ENCODE measurements at places on chromosomes 7 and 10.
A peak's percentile ranks its signal among the peaks of the same experiment; 100 is the strongest.

GRCh38 chr7:117767951-117768350, 105.3 kb downstream of the CTTNBP2 start:
- no peak for DNase-seq

GRCh38 chr7:39735903-39736302, 112.5 kb downstream of the RALA start:
- no peak for DNase-seq

- peak; percentile 25 for DNase-seq
These were observed 14.8 kb downstream of the BBS9 start for GRCh38 chr7:33143996-33144718.

GRCh38 chr10:6110136-6110535, 21.3 kb downstream of the RBM17 start:
- DNase-seq = no peak

DNA sequence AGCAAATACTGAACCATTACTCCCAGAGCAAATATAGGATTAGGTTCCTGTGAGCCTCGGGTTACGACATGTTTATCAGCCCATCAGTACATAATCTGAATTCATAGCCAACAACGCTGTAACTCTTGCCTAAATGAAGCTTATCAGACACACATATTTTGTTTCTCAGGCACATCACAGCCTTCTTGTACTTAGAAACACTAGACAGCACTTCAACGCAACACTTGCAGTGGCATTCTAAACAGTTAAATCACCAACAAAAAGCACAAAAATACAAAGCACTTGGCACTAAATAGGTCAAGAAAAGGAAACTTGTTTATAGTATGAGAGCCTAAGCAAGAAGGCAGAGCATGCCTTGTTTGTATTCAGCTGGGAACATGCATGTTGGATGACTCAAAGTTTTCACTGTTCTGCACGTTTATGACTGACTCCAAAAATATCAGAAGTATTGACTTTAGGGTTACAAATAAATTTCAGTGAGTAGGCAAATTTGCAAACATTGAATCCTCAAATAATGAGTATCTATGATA, 75.0 kb downstream of the VPS50 start:
- DNase-seq = no peak

- no peak for DNase-seq
These were observed 278.1 kb downstream of the HTR7 start for GRCh38 chr10:90579602-90580242.

- no peak for DNase-seq
These were observed 654.1 kb upstream of the ZWINT start for GRCh38 chr10:57015187-57015586.

DNA sequence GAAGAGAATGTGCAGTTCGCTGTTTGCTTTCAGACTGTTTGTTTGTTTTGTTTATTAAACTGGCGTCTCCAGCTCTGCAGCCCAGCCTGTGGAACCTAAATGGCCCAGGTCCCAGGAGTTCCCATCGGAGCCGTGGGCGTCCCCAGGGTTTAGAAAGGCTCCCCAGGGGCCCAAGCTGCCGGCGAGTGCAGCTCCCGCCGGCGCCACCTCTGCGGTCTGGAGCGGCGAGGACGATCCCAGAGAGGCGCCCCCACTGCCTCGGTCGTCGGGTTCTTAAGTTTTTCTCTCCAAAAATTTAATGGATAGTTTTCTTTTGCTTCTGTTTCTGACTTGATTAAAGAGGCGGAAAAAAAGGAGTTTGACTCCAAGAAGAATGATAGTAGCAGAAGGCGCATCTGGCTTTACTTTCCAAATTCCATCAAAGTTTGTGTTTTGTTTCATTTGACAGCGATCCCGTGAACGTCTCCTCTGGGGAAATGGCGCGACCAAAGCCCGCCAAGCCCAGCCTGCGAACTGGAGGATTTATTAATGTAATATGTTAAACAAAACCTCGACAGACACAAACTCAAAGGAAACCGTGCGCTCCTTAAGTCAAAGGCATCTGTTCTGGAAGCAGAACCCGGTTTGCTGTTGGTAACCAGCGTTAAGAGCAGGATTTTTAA, 718 bp upstream of the FZD1 start:
- DNase-seq = peak; percentile 49

DNA sequence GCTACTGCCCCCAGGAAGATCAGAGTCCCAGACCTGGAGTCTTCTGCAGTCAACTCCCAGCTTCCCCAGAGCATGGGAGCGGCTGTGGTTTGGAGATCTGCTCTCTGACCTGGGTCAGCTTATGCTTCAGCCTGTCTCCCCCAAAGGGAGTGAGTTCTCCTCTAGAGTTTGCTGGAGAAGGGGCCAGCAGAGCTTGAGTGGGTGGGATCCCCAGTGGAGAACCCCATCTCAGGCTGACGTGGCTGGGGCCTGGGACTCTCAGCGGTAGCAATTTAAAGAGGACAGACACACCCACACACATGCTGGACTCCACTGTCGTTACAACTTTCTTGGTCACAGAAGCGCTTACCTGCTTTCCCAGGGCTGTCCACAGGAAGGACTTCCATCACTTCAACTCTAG, 6.3 kb downstream of the UNC5B start:
- no peak for DNase-seq

DNA sequence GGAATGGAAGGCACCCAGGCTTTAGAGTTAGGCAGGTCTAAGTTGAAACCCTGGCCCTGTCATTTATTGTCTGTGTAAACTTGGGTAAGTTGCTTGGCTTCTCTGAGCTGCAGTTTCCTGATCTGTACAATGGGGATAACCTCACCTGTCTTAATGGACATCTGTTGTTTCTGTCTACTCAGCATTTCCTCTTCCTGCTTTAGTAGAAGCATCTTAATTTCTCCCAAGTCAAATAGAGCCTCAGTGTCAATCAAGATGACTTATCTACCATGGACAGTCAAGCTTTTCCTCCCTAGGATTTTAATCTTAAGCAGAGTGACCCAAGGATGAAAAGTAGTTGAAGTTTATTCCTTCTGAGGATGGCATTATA, 119.7 kb downstream of the FZD1 start:
- no peak for DNase-seq
